ENCODE measurements at places on chromosomes 5 and 9. TPM values are rescaled to one million over a fixed set of nuclear protein-coding genes. Genes with fewer than 3 reads are reported as not detected.

The TRIM36 gene
- 4.0 TPM for total RNA-seq

The SPEF2 gene
- 2.4 TPM for total RNA-seq

The SOWAHA gene
- total RNA-seq, result not detected

The IRX2 gene
- 6.1 TPM for total RNA-seq

The ADGRD2 gene
- total RNA-seq, result not detected

The IGFBPL1 gene
- total RNA-seq, result 0.65 TPM

The MTX3 gene
- total RNA-seq, result 11.6 TPM

The AIF1L gene
- 450 TPM for total RNA-seq

The MSMP gene
- not detected for total RNA-seq

The PHYHD1 gene
- total RNA-seq, result 71.2 TPM

The FOXE1 gene
- 57.1 TPM for total RNA-seq

The GRXCR2 gene
- total RNA-seq, result not detected

The SCGB3A2 gene
- total RNA-seq, result not detected

The PAEP gene
- not detected for total RNA-seq

The TTC16 gene
- total RNA-seq, result 0.10 TPM

The SPATA31A3 gene
- total RNA-seq, result not detected

The TNPO1 gene
- total RNA-seq, result 176 TPM

The TLX3 gene
- 0.35 TPM for total RNA-seq

The GPR150 gene
- total RNA-seq, result 0.69 TPM

The PHPT1 gene
- 82.1 TPM for total RNA-seq

The ECSCR gene
- total RNA-seq, result 0.40 TPM

- DNase-seq, result no peak
These were observed 365.7 kb downstream of the IRX2 start for GRCh38 chr5:2385818-2386217.

- DNase-seq, result peak; percentile 46
These were observed 21.8 kb upstream of the ANKRD18A start for GRCh38 chr9:38641985-38642864.

DNA sequence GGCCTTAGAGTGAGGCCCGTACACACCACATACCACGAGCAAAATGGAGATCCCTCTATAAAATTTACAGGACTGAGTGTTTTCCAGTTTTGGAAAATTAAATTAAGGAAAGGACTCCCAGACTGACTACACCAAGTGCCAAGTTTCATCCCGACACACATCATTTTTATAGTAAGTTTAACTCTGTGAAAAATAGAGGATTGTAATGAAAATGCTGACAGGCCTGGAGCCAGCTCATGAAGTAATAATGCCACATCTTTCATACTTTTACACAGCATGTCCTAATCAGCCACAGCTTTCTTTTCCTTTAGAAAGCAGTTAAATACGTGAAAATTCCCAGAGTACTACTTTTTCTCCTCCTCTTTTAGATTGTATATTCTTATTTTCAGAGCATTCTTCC is 169.2 kb downstream of the SAXO1 start:
- no peak for DNase-seq

GRCh38 chr5:22372376-22372775 is 480.8 kb downstream of the CDH12 start:
- DNase-seq, result peak; percentile 7

- DNase-seq, result peak; percentile 42
These were observed 9.4 kb upstream of the CCL28 start for GRCh38 chr5:43421450-43422133.

GRCh38 chr9:101465326-101465915 is 29.8 kb upstream of the ALDOB start:
- DNase-seq, result peak; percentile 80

DNA sequence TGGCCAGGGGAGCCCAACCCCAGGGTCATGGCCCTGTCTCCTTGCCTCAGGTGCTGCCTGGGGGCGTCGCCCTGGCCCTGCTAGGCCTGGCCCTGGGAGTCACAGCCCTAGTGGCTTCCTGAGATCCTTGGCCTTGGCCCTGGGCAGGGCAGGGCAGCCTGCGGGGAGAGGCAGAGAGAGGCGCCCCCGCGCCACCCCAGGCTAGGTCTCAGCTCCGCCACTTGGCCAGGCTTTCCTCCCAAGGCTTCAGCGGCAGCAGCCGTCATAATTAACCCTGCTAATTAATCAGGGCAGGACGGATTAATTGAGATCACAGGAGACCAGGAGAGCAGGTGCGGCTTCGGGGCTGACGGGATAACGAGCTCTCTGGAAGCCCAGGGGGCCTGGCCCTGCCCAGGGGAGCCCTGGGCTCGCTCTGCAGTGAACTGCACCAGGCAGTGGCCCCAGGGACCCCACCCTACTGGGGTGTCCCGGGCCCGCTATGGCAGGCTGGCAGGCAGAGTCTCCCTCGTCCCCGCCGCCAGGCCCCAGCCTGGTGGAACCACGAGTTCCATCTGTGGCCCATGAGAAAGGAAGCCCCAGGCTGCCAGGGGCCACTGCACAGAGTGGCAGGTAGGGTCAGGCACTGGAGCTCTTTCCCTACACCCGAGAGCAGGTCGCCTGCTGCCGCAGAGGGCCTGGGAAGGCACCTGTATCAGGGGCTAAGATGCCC is 269.6 kb downstream of the PBX3 start:
- no peak for DNase-seq

DNA sequence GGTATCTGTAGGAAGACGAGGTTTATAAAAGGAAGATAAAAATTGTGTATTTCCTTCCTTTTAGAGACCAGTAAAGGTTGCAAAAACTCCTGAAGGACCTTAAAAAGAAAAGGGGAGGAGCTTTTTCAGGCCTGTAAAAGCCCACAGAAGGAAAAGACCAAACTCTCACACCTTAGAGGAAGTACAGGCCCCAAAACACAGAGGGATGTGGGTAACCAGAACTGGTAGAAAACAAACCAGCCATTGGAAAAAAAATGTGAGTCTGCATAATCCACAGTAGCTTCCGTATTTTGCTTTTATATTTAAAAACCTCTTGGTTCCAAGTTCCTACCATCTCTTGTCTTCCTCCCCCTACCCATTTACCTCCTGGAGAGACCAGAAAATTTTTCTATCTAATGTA is 8.5 kb downstream of the GIN1 start:
- DNase-seq, result no peak

- no peak for DNase-seq
These were observed 125.6 kb downstream of the DAB2IP start for GRCh38 chr9:121776739-121777637.

DNA sequence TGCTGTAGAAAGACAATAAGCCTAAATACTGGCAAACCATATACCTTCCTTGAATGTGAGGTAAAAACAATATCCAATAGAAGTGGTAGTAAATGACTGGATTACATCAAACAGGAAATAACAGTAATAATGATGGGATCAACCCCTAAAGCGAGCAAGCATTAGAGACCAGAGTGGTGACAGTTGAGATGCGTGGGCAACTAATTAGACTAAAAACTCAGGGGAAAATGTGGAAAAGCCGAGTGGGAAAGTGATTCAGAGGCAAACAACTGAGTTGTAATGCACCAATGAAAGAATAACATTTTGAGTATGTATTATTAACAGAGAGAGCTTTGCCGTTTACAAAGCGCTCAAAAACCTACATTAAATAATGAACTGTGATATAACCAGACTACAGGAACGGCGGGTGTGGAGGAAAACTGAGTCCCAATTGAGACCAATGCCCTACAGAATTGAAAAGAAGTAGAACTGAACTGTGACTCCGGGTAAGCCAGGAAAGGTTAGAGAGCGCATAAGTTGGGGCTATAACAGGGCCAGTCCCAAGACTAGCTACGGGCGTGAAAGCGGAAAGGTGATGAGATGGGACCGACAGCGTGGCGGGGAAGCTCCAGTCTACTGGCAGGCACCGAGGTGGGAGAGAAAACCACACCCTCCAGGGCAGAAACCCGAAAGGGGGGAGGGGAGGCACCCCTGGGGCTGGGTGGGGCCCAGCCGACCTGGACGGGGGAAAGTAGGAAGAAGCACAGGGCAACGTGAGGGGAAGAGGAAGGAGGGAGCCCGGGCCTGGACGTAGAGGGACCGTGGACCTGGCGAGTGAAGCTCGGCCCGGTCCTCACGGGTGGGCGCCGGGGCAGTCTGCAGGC is 592 bp downstream of the UBAP2 start:
- DNase-seq, result peak; percentile 11

DNA sequence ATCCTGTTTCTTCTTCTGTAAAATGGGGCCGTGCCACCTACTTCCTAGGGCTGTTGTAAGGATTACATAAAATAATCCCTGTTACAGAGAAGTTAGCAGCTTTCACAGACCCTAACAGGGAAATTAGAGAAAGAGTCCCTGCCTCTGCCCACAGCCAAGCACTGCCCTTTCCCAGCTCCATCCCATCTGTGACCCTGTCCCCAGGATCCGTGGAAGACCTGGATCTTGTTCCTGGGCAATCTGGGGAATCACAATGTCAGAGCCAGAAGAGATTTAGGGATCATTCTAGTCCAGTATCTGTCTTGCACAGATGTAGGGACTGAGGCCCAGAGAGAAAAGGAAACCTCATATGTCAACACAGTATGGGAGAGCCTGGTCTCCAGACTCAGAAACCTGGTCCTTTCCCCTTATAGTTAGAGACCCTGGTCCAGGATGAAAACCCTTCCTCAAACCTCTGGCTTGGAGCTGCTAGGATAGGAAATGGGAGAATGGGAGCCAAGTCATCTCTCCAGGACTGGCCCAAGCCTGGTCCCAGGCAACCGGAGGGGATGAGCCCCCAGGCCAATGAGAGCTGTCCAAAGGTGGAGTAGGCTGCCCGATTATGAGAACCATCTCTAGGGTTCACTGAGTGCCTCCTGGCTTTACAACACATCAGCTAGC is 12.5 kb downstream of the LHX6 start:
- no peak for DNase-seq

GRCh38 chr9:120014796-120015195 is 565.2 kb downstream of the CDK5RAP2 start:
- no peak for DNase-seq

DNA sequence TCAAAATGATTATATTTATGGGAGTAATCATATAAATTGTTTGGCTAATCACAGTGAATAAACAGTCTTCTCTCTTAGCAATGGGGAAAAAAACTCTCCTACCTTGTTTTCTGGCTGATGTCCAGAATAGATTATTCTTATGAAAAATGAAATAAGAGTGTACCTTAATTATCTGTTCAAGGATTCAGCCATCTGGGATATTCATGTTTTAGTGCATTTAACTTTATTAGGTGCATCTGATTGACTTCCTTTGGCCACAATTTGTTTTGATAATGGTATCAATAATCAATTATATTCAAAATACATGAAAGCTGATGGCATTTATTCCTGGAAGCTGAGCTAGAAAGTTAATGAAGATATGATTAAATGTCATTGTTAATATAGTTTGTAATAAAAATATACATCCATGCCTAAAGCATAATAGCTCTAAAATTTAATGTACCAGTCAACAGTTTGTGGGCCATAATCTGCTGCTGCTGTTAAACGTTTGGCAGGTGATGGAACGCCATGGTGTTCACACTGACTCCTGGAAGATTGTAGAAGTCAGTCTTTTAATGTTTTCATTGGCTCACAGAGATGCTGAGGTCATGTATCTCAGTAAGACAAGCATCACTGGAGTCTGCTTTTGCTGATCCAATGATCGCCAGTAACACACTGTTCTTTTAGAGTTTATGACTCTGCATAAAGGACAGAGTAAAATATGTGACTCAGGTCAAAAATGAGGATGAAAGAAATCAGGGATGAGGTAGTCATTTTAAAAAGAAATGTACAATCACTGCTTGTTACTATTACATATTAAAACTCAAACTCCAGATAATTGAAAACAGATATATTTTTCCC is 105.8 kb downstream of the ISL1 start:
- no peak for DNase-seq

- no peak for DNase-seq
These were observed 115.5 kb upstream of the DMRT1 start for GRCh38 chr9:726005-726404.

- no peak for DNase-seq
These were observed 91.8 kb upstream of the TXNDC8 start for GRCh38 chr9:110429453-110429852.

DNA sequence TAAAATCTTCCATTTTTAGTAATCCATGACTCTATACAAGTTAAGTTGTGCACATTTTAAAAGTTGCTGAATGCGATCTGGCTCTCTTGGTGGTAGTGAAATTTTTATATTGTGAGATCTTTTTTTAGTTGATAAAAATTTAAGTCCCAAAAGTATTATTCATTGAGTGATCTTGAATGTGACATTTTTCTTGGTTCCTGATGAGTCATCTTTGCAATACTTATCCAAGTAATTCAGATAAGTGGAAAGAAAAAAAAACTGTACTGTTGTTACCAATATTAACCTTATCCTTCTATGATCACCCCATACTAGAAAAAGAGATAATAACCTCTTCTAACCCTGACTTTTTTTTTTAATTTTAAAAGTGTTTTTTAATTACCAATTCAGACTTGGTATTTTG is 601.3 kb downstream of the PSAT1 start:
- no peak for DNase-seq

GRCh38 chr5:133824661-133825254 is 143.7 kb downstream of the C5orf15 start:
- peak; percentile 90 for DNase-seq

GRCh38 chr5:142836048-142836447 is 65.9 kb downstream of the ARHGAP26 start:
- DNase-seq, result peak; percentile 79

GRCh38 chr5:73558950-73559349 is 6.5 kb downstream of the ANKRA2 start:
- DNase-seq, result no peak

- no peak for DNase-seq
These were observed 270.7 kb downstream of the TMEM167A start for GRCh38 chr5:82806513-82806912.

- DNase-seq, result peak; percentile 95
These were observed 21.3 kb downstream of the WWC1 start for GRCh38 chr5:168312606-168313295.

- peak; percentile 49 for DNase-seq
These were observed 74.3 kb downstream of the LRSAM1 start for GRCh38 chr9:127525401-127526188.

- peak; percentile 23 for DNase-seq
These were observed 26.4 kb upstream of the ELL2 start for GRCh38 chr5:95988094-95988493.

- DNase-seq, result no peak
These were observed 71.5 kb downstream of the ELAVL2 start for GRCh38 chr9:23754551-23754950.

DNA sequence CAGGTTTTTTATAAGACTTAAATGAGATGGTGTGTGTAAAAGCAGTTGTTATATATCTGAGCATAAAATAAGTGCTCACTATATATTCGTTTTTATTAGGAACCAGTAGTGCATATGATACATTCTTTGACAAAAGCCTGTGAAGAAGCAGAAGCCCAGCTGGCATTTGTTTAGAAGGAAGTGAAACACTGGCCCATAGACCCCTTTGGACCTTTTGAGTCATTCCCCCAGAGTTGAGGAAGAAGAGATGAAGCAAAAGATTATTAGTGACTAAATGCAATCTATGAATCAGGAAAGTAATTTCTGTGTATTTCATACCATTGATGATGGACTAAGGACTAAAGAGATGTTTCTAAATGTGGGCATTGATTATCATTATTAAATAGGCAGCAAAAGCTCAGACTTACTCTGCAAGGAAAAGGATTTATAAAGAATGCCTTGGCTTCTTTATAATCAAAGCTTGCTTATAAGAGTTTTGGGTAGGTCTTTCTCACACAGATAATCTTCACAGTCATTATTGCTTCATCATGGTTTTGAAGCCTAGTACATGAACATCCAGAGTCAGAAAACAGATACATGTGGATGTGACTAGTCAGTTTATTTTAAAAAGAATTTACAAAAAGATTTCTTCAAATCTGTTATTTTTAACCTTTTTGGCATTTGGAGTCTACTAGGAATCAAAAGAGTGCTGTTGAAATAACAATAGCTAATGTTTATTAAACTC is 16.9 kb upstream of the FER start:
- no peak for DNase-seq

GRCh38 chr9:20367855-20368254 is 254.4 kb downstream of the MLLT3 start:
- no peak for DNase-seq

All from renal cortical epithelial cell (primary cell).